Psoas muscle (tissue), 8 donors: ENCODE measurements at places on chromosomes 11 and 22. TPM values are rescaled to one million over a fixed set of nuclear protein-coding genes. Genes with fewer than 3 reads are reported as not detected.

Gene RASD2
- 3.5 TPM for total RNA-seq

DNA sequence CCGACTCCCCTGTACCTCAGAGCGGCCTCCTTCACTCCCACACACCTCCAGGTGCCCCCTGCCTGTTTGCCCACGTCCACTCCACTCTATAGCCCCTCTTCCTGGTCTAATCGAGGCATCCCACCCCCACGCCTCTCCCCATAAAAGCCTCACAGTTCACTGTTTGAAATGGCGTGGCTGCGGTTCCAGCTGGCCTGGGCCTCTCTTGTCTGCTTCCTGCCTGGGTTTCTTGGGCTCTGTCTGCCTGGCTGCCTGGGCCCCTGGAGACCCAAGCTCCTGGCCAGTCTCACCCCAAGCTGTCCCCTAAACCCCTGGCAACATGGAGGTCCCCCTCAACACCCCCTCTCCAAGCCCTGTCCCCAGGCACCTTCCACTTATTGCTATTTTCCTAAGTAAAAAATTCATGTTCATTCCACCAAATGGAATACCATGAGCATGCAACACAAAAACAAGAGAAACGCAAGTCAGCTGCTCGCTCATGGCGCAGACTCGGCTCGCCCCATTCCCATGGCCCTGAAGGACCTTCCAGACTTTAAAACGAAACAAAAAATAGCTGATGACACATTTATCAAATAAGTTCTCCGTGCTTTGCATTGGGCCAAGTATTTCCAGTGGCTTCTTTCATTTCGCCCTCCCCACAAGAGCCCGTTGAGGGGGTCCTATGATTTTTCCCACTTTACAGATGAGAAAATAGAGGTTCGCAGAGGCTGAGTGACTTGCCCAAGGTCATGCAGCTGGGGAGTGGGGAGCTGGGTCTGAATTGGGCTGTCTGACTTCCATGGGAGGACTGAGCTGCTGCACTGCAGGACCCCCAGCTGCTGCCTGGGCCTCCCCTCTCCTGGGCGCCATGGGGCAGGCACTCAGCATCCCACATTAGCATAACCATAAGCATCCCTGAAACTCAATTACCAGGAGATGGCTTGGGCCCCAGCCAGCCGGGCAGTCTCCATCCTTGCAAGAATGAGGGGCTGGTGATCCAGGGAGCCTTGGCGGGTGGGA is 11.7 kb upstream of the FLRT1 start:
- DNase-seq, result no peak

DNA sequence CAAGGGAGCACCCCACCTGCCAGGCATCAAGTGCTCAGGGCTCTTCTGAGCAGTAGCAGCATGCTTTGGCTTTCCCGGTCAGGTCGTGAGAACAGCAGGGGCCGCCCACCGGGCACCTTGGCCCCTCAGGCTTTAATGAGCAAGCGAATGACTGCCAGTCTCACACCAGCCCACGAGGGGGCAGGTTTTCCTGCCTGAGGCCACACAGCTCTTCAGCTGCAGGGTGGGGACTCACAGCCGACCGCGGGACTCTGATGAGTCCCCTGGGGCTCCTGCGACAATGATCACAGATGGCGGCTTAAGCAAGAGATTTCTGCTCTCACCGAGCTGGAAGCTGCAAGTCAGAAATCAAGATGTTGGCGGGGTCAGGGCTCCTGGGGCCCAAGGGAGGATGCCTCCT is 14.3 kb upstream of the FGF19 start:
- no peak for DNase-seq

DNA sequence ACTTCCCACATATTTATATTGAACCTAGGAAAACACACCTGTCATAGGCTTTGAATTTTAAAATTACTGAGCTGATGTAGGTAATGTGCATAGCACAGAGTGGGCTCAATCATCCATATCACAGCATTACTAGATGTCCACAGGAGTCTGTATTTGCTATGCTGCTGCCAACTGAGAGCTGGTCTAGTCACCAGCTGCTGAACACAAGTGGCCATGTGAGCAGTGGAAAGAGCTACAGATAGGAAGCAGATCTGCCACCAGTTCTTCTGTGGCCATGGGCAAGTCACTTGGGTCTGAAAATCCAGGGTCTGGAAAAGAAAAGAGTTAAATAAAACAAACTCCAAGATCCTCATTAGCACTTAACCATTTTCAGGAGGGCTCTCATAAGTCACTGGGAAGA is 91.8 kb downstream of the APIP start:
- DNase-seq, result no peak

Gene HNRNPUL2
- total RNA-seq, result 30.8 TPM

DNA sequence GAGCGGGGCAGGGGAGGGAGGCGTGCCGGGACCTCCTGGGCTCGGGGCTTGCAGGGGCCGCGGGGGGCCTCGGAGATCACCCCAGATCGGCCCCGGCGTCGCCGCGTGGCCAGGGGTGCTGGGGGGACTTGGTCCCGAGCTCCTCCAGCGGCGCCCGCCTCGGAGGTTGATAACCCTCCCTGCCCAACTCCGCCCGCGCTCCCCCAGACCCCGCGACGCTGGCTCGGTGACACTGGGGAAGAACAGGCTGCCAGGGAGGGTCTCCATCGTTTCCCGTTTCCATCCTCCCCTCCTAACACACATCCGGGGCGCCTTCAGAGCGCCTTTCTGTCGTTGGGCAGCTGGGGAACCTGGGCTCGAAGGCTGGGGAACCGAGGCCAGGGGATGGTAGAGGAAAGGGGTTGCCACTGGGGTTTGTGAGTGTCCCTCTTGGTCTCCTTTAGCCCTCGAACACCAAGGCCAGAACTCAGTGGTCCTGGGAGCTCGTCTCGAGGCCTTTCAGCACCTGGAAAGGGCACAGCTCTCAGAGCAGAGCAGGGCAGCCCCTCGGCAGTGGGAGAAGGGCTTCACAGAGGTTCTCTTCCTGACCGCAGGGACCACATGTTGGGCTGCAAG is 431 bp downstream of the SLC37A2 start:
- no peak for DNase-seq

GRCh38 chr11:106446955-106447354 is 369.5 kb downstream of the AASDHPPT start:
- DNase-seq, result no peak

Gene FAM83F
- 0.10 TPM for total RNA-seq

GRCh38 chr11:36258730-36259360 is 30.4 kb downstream of the COMMD9 start:
- DNase-seq, result peak; percentile 69

DNA sequence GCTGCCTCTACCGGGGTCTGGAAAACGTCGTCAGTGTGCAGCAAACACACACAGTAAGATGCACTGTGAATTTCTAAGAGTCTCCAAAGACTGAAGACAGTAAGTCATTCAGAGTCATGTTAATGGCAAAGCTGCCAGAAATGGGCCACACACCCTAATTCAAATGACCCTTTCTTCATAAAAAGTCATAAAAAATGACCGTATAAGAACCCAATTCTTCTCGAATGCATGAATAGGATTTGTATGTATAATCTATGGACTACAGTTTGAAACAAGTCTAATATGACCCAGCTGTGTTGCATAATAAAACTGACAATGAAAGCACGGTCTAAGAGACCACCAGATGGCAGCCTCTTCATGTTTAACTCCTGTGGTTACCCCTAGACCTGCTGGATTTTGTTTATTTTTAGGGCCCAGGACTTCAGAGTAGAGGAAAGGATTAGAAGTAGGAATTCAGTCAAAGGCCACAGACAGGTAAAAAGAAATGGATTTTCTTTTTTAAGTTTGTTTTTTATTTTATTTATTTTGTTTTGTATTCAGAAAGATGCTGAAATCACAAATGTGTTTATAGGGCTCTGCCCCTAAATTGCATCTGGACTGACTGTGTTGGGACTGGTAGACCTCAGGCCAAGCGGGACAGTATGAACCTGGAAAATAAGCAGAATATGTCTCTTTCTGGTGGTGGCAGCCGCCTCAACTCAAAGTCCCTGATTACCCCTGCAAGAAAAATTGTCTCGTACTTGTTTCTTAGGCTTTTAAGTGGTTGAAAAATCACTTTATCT is 32.1 kb upstream of the SLC5A12 start:
- DNase-seq, result peak; percentile 52

- DNase-seq, result no peak
Observed at GRCh38 chr11:45809456-45810395, 4.8 kb downstream of the SLC35C1 start.

Gene LDHAL6A
- not detected for total RNA-seq

- DNase-seq, result no peak
Observed at GRCh38 chr11:57566905-57567514, 462 bp downstream of the UBE2L6 start.

Gene ANO3
- total RNA-seq, result not detected

- DNase-seq, result no peak
Observed at GRCh38 chr11:70298243-70298915, 27.9 kb downstream of the PPFIA1 start.

DNA sequence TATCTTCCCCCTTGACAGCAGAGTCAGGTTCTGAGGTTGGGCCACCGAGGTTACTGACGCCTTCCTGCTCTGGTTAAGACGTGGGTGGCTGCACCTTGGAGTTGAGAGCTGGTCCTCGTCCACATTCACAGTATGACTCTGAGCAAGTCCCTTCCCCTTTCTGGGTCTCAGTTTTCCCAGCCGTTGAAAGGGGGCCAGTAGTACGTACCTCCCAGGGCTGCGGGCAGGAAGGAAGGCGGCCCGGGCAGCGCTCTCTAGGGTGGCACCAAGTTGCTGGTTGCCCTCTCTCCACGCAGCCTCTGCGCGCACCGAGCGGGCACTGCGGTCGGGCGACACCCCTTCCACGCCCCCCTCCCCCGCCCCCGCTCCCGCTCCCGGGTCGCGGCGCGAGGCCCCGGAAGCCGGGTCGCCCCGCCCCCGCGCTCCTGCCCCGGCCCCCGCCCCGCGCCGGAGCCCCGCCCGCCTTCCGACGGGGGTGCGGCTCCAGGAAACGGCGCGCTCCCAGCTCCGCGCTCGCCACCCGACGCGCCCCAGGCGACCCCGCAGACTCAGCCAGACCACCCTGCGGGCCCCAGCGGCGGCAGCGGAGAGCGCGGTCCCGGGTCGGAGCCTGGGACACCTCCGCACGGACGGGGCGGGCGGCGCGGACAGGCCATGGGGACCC is at the start of gene EHBP1L1:
Gene EHBP1L1, plus strand, starts transcription at position 486 of the 664 bp plus-strand sequence. CDS start 250 bp downstream, outside the sequence.
- DNase-seq, result peak; percentile 81

DNA sequence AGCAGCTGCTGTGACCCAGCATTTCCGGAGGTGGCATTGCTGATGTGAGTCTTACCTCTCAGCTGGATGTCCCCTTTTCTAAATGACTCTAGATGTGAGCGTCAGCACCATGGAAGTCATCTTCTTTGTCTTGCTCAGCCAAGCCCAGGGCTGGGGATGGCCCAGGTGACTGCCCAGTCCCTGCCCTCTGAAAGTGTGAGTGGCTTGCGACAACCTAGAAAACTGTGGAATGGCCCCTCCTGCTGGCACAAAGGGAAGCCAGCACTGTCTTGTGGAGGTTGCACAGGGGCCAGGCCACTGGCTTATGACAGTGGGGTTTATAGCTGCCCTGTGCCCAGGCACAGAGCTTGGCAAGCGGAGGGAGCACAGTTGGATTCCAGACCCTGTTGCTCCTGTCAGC is 6.2 kb downstream of the TUB start:
- DNase-seq, result no peak

Gene TUB
- total RNA-seq, result 1.0 TPM

DNA sequence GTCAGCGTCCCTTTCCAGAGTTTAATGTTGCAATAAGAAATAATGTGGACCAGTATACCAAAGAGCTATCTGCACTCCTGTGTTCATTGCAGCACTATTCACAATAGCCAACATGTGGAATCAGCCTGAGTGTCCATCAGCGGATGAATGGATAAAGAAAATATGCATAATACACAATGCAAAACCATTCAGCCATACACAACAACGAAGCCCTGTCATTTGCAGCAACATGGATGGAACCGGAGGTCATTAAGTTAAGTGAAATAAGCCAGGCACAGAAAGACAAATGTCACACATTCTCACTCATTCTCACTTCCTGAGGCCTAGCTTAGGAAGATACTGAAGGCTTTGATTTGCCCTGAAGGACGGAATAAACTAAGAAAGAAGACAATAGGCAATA is 22.1 kb downstream of the SLC5A4 start:
- no peak for DNase-seq

Gene CERK
- total RNA-seq, result 36.0 TPM

Gene SERHL2
- 0.82 TPM for total RNA-seq

DNA sequence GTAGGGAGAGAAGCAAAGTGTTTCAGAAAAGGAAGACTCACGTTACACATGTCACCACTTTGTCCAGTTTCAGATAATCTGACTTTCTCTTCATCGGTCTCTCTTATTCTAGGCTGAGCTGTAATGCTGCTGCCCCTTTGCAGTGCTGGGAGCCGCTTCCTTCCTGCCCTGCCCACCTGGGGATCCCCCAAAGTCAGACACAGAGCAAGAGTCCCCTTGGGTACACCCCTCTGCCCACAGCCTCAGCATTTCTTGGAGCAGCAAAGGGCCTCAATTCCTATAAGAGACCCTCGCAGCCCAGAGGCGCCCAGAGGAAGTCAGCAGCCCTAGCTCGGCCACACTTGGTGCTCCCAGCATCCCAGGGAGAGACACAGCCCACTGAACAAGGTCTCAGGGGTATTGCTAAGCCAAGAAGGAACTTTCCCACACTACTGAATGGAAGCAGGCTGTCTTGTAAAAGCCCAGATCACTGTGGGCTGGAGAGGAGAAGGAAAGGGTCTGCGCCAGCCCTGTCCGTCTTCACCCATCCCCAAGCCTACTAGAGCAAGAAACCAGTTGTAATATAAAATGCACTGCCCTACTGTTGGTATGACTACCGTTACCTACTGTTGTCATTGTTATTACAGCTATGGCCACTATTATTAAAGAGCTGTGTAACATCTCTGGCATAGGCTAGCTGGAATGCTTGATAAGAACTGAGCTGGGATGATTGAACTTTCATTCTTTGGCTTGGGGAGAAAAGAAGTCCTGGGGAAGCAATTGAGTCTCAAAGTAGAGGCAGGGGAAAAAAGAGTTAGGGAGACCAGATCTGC is 31.2 kb upstream of the SMIM35 start:
- DNase-seq, result no peak
